Epithelial cell of proximal tubule (primary cell): ENCODE measurements at places on chromosomes 5 and 9. TPM values are rescaled to one million over a fixed set of nuclear protein-coding genes. Genes with fewer than 3 reads are reported as not detected.

DNA sequence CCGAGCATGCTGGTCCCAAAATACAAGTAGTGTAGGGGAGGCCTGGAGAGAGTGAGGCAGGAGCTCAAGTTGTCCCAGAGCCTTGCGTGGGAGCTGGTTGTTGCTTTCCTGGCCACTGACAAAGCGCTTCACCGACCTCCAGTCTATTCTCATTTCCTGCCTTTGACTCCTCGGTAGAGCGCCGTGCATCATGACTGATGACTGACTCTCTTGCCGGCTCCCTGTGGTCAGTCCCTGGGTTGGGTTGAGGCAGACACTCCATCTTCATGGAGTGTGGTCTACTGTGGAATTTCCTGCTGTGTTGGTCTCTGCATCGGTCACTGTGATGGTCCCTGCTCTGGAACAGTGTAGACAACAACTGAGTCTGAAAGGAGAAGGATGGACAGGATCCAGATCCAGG lies 175.1 kb upstream of the S1PR3 start:
- no peak for DNase-seq

- DNase-seq, result no peak
Observed at GRCh38 chr9:86843206-86843605, 104.1 kb downstream of the GAS1 start.

- no peak for DNase-seq
Observed at GRCh38 chr5:168184103-168184502, 107.3 kb upstream of the WWC1 start.

DNA sequence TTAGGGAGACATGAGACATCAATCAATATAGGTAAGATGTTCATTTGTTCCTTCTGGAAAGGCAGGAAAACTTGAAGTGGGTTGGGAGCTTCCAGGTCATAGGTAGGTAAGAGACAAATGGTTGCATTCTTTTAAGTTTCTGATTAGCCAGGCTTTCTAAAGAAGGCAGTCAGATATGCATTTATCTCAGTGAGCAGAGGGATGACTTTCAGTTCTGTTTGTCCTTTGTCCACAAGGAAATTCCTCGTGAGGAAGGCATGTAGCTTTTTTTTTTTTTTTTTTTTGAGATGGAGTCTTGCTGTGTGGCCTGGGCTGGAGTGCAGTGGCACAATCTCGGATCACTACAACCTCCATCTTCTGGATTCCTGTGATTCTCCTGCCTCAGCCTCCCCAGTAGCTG lies 155.3 kb upstream of the ABCA1 start:
- DNase-seq, result no peak

DNA sequence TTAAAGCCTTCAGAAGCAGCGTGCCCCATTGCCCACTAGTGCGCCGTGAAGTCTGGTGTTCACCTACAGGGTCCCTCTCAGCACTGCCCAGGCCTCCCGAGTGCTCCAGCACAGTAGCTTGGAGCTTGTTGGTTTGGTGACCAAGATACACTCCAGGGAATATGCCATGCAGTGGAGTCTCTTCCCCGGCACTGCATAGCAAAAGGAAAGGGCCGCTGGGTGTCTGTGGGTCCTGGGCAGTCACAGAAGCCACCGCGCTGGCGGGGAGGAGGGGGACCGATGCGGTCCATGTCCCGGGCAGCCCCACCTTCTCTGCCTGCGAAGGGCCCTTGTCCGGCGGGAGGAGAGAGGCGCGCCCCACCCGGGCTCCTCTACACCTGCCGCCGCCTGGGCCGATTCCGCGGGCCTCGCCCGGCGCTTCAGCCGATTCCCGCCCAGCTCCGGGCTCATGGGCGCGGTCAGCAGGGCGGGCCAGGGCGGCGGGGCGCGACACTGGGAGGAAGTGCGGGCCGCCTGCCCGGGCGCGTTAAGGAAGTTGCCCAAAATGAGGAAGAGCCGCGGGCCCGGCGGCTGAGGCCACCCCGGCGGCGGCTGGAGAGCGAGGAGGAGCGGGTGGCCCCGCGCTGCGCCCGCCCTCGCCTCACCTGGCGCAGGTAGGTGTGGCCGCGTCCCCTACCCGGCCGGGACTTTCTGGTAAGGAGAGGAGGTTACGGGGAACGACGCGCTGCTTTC lies at the start of gene SYK:
Gene SYK (plus strand): TSS at position 579 of the 732 bp plus-strand sequence. CDS start 42,080 bp downstream, outside the sequence.
- DNase-seq, result no peak

DNA sequence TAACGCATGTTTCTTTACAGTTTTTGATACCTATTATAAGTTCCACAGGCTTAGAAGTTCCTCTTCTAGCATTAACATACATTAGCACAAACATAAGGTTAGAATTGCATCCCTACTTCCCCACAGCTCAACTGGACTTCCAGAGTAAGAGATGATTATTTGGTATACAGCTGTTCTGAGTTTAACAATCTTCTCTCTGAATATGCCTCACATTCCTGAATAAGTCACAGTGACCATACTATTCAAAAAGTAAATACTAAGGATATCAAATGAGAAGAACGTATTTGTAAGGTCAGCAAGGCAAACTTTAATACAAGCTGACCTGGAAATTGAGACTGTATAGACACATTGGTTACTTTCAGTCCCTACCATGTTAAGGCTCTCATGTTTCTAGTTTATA lies 21.3 kb downstream of the NR6A1 start:
- no peak for DNase-seq

- no peak for DNase-seq
Observed at GRCh38 chr9:114314256-114314867, 8.5 kb upstream of the ORM1 start.

- no peak for DNase-seq
Observed at GRCh38 chr9:35951736-35952135, 6.2 kb downstream of the OR2S2 start.

- peak; percentile 68 for DNase-seq
Observed at GRCh38 chr5:137203011-137203632, 296.0 kb downstream of the SPOCK1 start.

GRCh38 chr9:134855231-134855899 lies 25.2 kb upstream of the FCN2 start:
- no peak for DNase-seq

DNA sequence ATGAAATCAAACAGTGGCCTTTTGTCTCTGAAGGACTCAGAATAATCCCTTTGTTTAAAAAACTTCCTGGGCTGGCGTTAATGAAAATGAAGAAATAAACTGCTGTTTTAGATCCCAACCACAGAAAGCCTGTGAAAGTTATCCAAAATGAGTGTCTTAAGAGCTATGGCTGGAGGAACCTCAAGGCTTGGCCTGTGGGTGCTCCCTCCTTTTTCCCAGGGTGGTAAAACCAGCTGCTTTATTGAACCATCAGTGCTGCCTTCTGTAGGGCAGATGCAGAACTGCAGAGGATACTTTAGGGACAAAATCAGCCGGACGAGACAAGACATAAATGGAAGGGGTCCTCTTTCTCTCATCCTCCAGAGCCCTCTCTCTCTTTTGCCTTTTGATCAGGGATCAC lies 100.9 kb downstream of the SMARCA2 start:
- no peak for DNase-seq

GRCh38 chr9:86503314-86503713 lies 149.1 kb upstream of the TUT7 start:
- DNase-seq, result no peak

Gene SEC61B
- total RNA-seq, result 123 and 170 TPM in 2 replicates

Gene TRIM36
- 3.9 and 4.8 TPM in 2 replicates for total RNA-seq
